ENCODE measurements at places on chromosomes 7 and 10.

- DNase-seq, result no peak
Observed at GRCh38 chr7:151057506-151057988, at the start of gene CDK5. TSS of gene CDK5 (minus strand) at chr7:151057897. CDS start at chr7:151057848, 49 bp downstream.

DNA sequence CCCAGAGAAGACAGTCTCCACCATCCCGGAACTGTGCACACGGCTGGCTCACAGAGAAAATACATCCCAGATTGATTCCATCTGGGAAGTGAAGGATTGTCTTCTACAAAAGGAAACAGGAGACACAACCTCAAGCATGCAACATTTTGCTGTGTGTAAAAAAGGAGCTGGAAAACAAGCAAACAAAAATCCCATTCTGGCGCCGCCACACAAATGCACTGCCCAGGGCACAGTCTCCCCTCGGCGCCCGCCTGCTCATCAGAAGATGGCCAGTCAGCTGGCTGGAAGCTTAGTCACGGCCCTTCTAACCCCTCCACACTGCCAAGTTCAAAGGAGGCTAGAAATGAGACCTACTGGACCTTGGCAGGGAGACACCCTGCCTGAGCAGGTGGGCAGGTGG is 14.1 kb upstream of the CYTH3 start:
- no peak for DNase-seq

DNA sequence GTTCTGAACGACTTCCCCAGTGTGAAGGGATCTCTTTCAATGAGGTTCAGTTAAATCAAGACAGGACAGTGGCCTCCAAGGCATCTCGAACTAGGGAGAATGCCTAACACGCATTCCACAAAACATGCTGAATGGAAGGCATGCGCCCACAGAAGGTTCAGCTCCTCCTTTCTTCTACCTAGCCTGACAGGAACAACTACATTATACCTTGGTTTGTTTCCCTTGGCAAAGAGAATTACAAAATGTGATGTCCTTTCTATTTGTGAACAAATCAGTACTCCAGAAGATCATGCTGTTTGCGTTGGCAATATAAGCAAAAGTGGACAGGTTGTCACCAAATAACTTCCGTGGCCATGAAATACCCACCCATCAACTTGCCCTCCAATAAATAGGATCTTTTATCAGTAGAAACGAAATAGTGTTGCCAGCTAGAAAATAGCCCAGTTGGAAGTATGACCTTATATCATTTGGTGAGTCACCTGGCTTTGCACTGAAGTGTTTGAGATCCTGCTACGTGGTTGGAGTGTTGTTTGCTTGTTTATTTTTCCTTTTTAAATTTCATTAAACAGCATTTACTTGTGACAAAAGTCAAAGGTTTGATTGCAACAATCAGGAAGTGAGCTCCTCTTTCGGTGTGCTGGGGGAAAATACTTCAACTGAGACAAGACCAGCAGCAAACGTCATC is 117.0 kb upstream of the FAM204A start:
- DNase-seq, result no peak

- no peak for DNase-seq
Observed at GRCh38 chr10:77156406-77156879, 481.2 kb downstream of the KCNMA1 start.

DNA sequence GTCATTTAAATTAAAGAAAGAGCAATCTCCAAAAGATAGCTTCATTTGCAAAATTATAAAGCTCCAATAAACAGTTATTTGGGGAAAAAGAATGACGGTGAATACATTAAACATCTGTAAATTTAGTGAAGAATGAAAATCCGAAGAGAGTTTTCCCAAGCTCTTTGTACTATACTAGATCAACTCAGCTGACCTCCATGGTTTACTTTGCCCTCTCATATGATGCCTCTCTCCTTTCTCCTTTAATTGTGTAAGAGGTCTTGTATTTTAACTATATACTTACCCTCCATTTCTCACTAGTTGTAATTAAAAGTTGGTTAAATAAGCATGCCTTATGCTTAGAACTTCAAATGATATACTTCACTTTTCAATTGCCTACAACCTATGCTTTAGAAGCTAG is 125.8 kb downstream of the CACNA2D1 start:
- DNase-seq, result no peak

DNA sequence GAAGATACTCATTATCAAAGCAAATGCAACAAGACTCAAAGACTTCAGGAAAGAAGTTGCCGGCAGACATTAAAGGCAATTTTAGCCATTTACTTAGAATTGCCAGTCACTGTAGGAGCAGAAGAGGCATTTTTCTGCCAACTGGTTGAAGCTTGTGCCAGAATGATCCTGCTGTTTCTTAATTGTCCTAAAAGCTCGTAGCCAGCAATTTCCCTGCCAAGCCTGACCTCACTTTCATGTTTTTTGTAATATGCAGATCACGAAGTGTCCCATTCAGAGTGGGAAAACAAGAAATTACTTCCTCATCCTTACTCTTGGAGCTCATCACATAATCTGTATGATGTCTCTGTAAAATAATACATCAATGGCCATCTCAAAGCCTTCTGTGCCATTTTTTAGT is 130.9 kb upstream of the ANKRD1 start:
- DNase-seq, result no peak

- DNase-seq, result no peak
Observed at GRCh38 chr7:47301105-47301477, 280.8 kb downstream of the TNS3 start.

- no peak for DNase-seq
Observed at GRCh38 chr10:46297406-46298204, 10.8 kb downstream of the ANTXRL start.

DNA sequence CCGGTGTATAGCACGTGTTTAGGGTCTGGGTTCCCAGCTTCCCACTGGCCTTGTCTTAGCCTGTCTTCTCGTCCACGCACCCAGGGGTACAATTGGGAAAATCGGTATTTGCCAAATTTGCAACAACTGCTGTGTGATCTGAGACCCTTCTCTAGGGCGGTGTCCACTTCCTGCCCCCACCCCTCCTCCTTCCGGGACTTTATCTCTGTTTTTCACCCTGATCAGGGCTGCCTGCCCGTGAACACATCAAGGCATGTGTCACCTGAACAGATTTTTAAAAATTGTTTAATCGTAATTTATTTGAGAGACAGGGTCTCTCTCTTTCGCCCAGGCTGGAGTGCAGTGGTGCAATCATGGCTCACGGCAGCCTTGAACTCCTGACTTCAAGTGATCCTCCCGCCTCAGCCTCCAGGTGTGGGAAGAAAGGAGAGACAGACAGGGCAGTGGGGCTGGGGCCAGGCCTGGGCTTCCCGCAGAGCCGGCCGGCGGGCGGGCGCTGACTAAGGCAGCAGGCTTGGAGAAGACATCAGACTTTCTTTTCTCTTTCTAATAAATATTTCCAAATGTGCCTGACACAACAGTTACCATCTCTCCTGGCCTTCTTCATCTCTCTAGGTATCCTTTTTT is 27.5 kb downstream of the ELFN1 start:
- no peak for DNase-seq

DNA sequence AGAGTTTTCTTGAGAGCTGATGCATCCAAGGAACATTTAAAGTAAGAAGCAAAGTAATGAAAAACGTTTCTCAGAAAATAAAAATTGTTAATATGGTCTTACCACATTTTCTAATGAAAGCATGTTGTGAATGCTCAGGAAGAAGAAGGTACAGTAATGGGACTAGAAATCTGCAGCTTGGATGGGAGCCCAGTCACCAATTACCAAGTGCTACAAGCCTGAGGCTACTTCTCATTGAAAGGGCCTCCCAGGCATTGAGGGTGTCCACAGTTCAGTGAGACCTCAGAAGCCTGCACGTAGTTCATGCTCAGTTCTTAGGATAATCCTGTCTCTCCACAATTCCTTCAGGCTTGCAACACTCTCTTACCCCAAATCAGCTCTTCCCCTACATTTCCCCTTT is 17.6 kb downstream of the PTN start:
- DNase-seq, result no peak

DNA sequence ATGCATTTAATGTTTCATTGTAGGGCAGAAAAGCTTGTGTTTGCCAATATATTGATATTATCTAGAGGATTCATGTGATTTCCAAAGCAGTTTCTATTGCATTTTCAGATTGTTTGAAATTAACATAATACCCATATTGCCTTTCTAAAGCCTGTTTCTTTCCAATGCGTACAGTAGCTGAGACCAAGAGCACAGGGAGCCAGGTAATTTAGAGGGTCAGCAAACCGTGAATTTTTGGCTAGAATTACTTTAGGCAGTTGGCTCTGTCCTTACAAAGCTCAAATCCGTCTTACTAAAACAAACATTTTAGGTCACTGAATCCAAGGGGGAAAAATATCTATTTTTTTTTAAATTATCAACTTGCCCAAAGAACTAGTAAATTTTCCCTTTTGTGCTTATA is 604.9 kb upstream of the ADARB2 start:
- DNase-seq, result no peak

GRCh38 chr10:47041396-47042198 is 130.4 kb downstream of the PTPN20 start:
- DNase-seq, result no peak

GRCh38 chr10:35462491-35462934 is 126.2 kb downstream of the CCNY start:
- no peak for DNase-seq

All from central memory CD8-positive, alpha-beta T cell (primary cell).